ENCODE measurements at places on chromosomes 1 and 21.

- DNase-seq, result no peak
Measured at GRCh38 chr21:31334648-31335121, 9.4 kb downstream of the TIAM1 start.

DNA sequence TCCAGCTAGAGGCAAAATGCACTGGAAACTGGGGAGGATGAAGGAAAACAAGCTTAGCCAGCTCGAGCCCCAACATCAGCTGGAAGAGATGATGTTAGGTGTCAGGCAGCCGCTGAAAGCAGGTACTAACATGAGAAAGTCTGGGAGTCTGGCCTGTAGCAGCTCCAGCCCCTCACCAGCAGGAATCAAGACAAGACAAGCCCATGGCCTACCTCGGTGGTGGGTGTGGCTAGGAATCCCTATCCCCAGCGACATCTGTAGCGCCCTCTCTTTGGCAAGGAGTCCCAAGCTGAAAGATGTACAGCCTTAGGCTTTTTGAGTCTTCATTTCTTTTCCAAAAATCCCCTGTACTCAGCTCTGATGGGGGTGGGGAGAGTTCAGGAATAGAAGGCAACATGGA, 2.6 kb downstream of the DLGAP3 start:
- no peak for DNase-seq

GRCh38 chr1:912740-913301, 10.9 kb upstream of the SAMD11 start:
- no peak for DNase-seq

DNA sequence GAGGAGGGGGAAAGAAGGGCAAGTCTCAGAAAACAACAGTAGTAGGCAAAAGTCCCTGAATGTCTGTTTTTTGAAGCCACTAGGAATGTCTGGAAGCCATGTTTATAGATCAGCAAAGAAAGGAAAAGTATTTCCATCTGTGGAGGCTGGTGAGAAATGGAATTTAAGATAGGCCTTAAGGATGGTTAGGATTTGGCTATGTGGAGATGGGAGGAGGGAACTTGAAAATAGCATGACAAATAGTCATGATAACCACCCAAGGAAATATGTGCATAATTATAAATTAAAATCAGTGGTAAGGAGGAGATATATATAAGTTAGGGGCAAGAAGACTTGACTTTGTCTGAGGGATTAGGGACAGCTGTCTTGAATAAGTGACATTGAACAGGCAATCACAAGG, 33.8 kb upstream of the FGGY start:
- no peak for DNase-seq

DNA sequence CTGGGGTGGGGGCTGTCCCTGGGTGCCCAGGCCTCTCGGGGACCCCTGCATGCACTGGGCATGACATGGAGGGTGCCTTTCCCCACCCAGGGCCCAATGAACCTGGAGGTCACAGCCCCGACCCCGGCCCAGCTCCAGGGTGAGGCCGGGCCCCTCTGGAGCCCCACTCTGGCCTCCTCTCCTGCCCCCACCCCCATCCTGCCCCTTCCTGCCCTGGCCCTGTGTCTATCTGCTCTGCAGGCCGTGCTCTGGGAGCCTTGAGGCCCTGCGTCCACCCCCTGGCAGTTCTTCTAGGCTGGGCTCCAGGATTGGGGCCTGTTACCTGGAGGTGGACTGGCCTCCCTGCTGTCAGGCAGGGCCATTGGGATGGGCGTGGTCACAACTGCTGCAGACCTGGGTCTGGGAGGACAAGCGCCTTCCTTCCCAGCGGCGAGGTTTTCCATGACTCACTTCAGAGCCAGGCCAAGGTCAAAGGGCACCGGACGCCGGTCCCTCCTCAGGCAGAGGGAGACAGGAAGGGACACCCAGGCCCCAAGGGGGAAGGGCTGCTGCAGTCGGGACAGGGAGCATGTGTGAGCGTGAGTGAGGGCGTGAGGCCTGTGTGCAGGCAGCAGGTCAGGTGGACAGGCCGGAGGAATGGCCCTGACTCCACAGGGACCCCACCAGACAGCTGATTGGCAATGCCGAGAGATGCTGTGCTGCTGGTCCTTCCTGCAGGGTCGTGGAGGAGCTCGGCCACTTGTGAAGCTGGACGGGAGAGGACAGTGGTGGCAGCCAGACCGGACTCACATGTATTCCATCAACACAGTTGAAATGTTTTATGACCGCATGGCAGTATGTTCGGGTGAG, 31.1 kb upstream of the POFUT2 start:
- no peak for DNase-seq

DNA sequence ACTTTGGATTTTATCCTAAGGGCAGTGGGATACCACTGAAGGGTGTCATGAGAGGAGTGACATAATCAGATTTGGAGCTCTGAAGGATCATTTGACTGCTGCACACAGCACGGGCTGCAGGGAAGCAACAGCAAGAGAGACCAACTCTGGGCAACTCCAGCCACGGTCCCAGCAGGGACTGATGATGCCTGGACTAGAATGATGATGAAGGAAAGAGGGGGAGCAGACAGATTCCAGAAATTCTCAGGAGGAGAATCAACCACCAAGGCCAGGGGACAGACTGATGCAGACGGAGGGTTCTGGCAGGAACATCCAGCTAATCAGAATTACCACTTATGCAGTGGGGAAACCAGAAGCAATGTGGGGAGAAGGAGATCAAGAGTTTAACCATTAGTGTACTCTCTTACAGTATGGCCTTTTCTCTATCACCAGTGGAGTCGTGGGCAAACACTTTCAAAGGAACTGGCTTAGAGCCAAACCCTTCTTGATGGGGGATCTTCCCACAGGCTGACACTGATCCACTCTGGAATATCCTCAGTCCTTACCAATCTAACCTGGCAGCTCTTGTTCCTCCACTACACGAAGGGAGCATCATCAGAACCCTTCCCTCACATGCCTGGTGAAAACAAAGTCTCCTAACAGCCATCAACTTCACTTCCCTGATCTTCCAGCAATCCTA, 3.3 kb downstream of the URB1 start:
- no peak for DNase-seq

DNA sequence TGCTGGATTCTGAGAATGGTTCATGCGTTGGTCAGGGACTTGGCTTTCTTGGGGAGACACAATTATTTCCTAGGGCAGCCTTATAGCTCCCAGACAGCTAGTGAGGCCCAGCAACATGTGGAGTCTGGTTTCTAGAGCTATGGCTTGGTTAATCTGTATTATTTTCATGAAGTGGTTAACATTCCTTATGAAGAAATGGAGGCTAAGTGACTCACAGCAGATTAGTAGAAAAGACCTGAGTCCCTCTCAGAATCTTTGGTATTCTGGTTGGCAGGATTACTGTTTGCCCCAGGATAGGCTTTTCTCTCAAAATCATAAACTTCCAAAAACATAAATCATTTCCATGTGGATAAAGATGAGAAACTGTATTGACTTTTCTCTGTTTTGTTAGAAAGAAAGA, 42.3 kb downstream of the DUSP10 start:
- no peak for DNase-seq

- no peak for DNase-seq
Measured at GRCh38 chr1:213657013-213657412, 330.8 kb upstream of the PROX1 start.

GRCh38 chr1:34743775-34744174, 11.1 kb upstream of the GJB5 start:
- no peak for DNase-seq

GRCh38 chr1:67536957-67537666, 106.9 kb upstream of the SERBP1 start:
- DNase-seq, result no peak

- no peak for DNase-seq
Measured at GRCh38 chr1:33886496-33886895, 22.6 kb downstream of the HMGB4 start.

GRCh38 chr1:93219443-93219842, 38.9 kb downstream of the CCDC18 start:
- DNase-seq, result no peak

- peak; percentile 95 for DNase-seq
Measured at GRCh38 chr1:224503161-224504118, 68.8 kb upstream of the WDR26 start.

- DNase-seq, result no peak
Measured at GRCh38 chr1:230016159-230016558, 50.9 kb upstream of the GALNT2 start.

GRCh38 chr1:197915862-197916499, 1.2 kb upstream of the LHX9 start:
- peak; percentile 79 for DNase-seq

GRCh38 chr1:36320767-36321118, 2.7 kb downstream of the EVA1B start:
- no peak for DNase-seq

- no peak for DNase-seq
Measured at GRCh38 chr1:92076363-92076762, 1.2 kb upstream of the SETSIP start.

DNA sequence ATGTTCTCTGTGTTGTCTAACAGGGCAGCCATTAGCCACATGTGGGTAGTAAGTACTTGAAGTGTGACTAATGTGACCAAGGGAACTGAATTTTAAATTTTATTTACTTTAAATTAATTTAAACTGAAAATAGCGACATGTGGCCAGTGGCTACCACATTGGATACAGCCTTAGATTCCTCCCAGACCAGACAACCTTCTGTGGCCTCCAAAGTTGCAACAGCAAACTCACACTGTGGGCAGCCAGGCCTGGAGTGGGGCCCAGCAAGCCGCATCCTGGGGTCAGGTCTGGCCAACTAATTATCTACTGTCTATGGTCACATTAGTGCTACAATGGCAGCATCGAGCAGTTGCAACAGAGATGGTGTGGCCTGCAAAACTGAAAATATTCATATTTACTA, 11.7 kb downstream of the EIF2D start:
- DNase-seq, result no peak

GRCh38 chr1:160639652-160640051, 7.2 kb downstream of the SLAMF1 start:
- DNase-seq, result no peak

DNA sequence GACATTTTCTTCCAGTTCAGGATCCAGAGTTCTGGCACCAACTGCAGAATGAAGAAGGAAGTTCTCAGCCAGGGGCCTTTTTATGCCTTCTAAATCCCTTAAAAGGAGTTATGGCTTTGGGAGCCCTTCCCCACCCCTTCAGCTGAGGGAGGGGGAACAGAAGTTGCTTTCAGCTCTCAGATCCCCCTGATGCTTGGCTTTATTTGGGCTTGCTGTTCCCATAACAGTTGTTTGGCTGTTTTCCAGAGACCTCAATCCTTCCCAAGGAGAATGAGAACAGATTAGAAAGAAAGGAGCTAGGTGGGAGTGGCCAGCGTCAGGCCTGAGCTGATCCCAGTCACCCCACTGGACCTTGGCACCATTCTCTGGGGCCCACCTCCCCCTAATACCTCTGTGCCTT, at the start of gene RPE65:
Gene RPE65 (minus strand): TSS at position 54 of the 400 bp plus-strand sequence. CDS start 49 bp downstream, at position 5.
- no peak for DNase-seq

DNA sequence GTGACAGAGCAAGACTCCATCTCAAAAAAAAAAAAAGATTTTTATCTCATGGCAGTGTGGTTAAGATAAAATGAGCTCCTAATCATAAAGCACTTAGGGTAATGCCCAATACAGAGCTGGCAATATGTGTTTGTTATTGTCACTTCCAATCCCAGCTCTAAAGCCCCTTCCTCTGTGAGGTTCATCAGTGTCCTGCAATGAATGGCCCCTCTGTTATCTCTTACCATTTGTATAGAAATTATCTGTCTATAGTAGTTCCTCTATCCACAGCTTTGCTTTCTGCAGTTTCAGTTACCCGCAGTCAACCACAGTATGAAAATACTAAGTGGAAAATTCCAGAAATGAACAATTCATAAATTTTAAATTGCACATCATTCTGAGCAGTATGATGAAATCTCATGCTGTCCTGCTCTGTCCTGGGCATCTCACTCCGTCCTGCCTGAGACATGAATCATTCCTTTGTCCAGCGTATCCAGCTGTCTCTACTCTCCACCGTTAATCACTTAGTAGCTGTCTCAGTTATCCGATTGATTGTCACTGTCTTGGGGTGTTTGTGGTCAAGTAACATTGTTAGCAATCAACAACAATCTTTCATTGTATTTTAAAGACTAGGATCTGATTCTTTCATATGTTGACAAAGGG, 50.2 kb upstream of the DNAH14 start:
- DNase-seq, result no peak

- DNase-seq, result peak; percentile 98
Measured at GRCh38 chr1:204448344-204448964, 36.8 kb upstream of the PPP1R15B start.

- DNase-seq, result no peak
Measured at GRCh38 chr1:175572932-175573868, 170.2 kb downstream of the TNR start.

DNA sequence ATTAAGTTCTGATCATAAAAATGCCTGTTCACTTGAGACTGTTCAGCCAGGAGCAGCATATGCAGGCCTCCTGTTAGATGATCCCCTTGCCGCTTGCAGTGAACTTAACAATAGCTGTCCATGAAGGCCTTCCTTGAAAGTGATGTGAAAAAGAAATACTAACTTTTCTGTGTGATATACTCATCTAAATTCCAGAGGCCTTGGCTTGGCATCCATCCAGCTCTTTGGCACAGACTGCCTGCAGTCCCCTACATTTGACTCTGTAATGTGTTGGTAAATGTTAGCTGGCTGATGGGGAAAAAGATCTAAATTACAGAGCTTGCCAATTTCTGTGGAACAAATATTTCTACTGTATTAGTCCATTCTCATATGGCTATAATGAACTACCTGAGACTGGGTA, 73.7 kb downstream of the KCNK2 start:
- peak; percentile 34 for DNase-seq

GRCh38 chr1:33516891-33517567, 44.6 kb downstream of the ZSCAN20 start:
- DNase-seq, result no peak

- DNase-seq, result no peak
Measured at GRCh38 chr1:86100401-86100800, 56.2 kb downstream of the COL24A1 start.

DNA sequence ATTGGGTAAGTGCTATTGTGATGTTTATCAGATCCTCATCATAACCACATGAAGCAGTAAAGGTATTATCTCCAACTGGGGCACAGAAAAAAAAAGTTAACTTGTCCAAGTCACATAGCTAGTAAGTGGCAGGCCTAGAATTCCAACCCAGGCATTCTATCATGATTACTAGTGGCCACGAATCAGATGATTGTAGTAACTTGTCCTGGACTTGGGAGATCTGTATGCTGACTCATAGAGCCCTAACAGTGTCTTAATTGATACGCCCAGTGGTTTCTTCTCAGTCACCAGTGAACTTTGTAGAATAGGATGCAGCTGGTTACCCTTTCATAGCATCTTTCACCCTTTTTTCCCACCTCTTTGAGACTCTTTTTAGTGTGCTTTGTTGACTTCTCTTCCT, 91.1 kb upstream of the UBE2U start:
- DNase-seq, result peak; percentile 60

DNA sequence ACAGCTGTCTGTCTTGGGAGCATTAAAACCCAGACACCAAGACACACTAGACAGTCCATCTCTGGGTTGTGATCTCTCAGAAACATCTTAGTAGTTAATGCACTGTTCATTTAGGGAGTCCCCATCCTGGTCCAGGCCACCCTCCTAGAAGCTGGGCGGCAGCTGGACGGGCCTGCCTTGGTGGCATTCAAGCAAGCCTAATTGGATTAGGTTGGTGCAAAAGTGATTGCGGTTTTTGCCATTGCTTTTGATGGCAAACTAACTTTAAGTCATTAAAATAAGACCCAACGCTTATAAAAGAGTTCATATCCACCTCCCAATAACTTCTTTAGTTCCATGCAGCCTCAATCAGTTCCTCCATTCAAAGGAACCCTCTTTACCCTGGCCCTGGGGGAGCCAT, 21.7 kb downstream of the ATP5PO start:
- no peak for DNase-seq

- DNase-seq, result no peak
Measured at GRCh38 chr1:22767852-22768251, 57.2 kb downstream of the EPHB2 start.
